ENCODE measurements at places on chromosomes 4 and X.

DNA sequence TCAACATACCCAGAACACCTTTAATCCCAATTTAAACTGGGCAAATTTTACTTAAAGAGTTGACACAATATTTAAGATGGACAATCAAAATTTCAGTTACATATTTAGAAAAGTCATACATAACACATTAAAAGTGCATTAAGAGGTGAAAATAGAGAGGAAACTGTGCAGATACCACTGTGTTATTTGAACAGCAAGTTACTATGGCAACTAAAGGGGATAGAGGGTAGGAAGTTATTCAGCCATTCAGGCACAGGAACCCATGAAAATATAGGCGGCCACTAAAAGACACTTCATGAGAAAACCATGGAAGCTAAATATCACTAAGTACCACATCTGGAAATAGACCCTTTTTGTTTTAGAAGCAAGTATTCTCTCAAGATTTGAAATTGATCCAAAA is 75.1 kb downstream of the PDGFC start:
- no peak for DNase-seq

GRCh38 chr4:180993244-180993836 is 1249.9 kb upstream of the TENM3 start:
- DNase-seq = no peak

GRCh38 chrX:53356186-53356585 is 66.3 kb downstream of the SMC1A start:
- DNase-seq = no peak

- peak; percentile 48 for DNase-seq
These were observed 58.0 kb downstream of the TAB3 start for GRCh38 chrX:30831082-30831481.

DNA sequence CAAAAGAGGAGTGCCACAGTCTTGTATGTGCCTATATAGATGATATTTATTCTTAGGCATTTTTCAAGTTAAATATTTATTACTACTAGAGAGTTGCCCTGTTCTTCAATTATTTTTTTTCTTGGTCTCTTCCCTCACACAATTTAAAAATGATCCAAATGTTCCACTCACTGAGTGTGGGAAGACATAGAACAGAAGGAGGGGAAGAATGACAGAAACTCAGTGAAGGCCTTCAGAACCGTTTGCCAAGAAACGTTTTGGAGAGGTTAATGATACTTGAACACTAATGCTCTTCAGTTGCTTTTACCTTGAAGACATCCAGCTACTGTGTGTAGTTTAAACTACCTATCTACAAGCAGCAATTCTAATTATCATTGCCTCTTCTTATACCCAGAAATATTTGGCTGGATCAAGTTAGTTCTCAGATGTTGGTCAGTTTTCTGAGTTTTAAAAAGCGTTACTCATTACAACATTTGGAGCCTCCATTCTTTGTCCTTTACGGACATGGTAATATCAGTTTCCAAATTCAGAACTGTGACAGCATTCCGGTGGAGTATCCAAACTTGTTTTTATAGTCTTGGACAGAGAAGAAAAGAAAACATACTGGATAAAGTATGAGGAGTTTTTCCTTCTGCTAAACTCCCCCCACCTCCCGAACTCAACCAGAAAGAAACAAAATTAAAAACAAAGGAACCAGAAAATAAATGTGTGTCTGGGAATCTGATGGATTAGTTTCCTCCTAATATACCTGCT is 389.7 kb downstream of the SPRY1 start:
- DNase-seq = no peak

DNA sequence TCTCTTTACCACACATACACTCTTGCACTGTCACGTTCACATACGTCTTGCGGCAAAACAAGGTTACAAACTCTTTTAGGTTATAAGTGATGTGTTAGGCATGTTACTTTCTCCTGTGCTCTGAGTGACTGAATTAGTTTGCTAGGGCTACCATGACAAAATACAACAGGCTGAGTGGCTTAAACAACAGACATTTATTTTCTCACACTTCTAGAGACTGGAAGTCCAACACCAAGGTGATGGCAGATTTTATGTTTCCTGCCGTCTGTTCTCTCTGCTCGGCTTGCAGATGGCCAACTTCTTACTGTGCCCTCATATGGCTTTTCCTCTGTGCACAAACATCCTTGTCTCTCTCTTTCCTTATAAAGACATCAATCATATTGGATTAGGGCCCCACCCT is 1224.3 kb upstream of the TENM3 start:
- no peak for DNase-seq

DNA sequence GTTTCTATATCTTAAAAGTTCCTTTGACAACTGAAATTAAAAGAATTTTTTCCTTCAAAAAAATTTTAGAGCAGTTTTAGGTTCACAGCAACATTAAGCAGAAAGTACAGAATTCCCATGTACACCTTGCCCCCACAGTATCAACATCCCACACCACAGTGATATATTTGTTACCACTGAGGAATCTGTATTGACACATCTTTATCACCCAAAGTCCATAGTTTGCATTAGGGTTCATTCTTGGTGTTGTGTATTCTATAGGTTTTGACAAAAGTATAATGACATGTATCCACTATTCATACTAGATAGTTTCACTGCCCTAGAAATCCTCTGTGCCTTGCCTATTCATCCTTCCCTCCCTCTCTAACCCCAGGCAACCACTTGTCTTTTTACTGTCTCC is 43.7 kb downstream of the FNIP2 start:
- no peak for DNase-seq

DNA sequence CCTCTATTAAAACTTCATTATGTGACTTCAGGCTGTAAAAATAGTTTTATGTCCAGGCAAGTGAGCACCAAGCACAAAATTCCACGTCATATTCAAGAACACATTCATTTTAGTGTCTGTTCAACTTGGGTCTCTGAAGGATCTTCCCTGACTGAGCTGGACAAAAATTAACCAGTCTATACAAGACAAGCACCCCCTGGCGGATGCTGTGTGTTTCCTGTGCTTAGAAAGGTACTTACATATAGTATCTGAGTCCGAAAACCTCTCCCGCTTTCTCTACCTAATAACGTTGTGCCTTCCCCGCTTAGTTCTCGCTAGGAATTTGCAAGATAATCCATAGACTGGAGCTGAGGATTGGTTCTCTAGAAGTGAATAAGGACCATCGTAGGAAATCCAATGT is 2214.5 kb upstream of the TENM3 start:
- DNase-seq = no peak

DNA sequence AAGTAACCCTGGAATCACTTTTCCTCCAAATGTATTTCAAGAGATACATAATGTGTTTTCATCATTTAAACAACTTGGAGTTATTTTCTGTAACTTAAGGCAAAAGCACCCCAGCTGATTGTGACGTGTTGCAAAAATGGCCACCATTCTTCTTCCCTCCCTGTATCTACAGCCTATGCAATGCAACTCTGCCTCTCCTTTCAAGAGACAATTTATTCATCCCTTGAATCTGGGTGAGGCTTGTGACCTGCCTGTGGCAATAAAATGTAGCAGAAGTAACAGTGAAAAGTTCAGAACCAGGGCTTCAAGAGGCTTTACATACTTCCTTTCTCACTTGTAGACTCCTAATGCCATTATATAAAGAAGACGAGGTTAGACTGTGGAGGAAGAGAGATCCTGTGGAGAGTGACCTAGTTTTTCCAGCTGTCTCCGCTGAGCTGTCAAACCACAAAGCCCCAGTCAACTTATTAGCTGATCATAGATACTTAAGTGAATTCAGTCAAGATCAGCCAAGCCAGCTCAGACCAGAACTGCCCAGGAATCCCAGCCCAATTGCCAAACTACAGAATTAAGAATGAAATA is 81.0 kb upstream of the KLF3 start:
- no peak for DNase-seq

DNA sequence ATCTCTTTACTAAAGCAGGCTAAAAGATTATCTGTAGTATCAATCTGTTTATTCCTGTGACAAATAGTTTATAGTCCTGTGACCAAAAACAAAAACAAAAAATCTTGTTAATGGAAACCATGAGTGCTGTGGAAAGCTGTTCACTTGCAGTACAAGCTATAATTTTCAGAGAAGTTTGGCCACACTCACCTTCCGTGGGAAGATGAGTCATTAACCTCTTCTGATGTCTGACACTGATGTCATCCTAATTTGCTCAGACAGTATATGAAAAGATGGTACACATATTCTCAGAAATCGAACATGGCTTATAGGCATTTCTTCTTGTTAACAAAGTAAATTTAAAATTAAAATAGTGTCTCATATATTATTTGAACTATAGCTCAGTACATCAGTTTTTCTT is 19.9 kb upstream of the ENPP6 start:
- no peak for DNase-seq

DNA sequence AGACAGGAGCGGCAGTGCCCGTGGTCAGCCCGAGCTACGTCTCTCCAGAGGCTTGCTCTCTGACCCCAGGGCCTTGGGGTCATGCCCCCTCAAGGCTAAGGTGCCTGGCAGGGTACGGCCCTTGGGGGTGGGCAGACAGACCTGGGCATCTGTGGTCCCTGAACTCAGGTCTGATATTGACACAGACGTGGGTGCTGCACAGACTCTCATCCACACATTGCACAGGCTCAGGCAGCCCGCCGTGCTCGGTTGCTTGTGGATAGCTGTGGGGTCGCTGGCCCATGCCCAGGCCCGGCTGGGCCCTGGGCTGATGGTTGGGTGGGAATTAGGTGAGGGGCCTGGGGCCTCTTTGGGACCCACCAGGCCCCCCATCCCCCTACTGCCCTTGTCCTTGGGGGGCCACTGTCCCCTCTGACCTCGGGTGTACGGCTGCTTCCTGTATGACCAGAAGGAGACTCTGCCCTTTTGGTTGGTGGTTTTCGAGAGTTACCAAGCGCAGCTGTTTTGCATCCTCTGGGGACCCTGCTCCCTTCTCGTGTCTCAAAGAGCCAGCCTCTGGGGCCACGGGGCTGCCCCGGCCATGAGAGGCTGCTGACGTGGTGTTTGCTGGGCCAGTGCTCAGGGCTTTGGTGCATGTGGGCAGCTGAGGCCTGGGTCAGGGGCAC is 10.1 kb downstream of the FGFRL1 start:
- no peak for DNase-seq

- no peak for DNase-seq
These were observed 11.9 kb downstream of the LRPAP1 start for GRCh38 chr4:3520276-3520675.

DNA sequence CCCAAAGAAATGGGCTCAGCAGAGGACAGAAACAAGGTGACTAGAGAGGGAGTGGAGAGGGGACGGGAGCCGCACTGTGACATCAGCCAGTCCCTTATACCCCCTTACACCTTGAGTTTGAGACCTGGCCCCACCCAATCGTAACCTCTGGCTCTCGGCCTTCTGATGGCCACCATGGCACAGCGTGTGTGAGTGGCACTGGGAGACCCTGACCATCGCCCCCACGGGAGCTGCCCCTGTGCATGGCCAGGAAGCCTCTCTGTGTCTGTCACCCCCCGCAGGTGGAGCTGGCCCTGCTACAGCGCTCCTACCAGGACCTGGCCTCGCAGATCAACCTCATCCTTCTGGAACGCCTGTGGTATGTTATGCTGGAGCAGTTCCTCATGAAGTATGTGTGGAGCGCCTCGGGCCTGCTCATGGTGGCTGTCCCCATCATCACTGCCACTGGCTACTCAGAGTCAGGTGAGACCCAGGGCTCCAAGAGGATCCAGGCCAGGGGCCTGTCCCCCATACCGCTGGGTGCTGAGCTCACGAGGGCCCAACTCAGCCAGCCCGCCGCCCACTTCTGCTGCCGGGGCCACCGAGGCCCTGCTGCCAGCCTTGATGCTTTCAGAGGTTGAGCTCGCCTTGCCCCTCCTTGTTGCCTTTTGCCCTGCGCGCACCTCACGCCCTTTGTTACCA is 4.4 kb downstream of the ABCD1 start:
- no peak for DNase-seq

- peak; percentile 51 for DNase-seq
These were observed 29.5 kb downstream of the MSL3 start for GRCh38 chrX:11787564-11787963.

GRCh38 chrX:118286066-118286762 is 59.7 kb upstream of the WDR44 start:
- DNase-seq = no peak

DNA sequence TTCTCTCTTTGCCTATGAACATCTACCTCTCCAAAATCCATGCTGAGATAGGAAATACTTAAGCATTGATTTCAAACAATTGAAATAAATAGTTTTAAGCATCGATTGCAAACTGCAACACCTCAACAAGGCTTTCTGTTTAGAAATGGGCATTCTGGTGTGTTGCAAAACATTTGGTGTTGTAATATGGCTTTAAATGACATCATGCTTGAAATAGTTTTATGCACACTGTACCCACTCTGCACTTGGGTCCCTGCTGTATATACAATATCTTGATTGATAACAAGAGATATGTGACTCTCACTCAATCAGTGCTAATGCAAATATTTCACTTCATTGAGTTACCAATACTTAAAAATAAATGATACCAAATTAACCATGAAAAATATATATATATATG is 964.9 kb upstream of the GRIA3 start:
- DNase-seq = no peak

- no peak for DNase-seq
These were observed 65.0 kb downstream of the ZFX start for GRCh38 chrX:24214568-24214967.

DNA sequence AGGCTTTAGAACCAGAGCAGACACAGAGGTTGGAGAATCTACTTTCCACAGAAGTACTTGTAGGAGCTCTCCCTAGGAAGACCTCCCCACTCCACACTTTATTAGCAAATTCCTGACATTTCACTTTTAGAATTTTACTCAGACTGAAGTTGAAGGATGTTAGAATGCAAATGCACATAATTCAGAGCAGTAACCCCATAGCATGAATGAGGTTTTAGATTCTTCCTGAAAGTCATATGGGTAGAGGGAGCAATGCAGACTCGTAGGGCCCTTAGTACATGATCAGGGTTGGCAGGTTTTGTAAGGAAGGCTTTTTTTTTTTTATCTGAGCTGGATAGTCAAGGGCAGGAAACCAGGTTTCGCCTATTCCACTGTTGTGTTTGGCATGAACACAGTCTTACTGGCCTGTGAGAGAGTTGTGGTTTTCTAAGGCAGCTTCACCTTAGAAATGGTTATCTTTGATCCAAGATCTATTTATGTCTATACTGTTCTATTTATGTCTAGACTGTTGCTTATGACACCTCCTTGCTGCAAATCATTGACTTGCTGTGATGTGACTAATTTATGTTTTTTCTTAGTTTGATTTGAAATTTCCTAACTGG is 48.9 kb downstream of the SPATA18 start:
- DNase-seq = no peak

- DNase-seq = peak; percentile 3
These were observed 61.9 kb downstream of the TSC22D3 start for GRCh38 chrX:107713543-107714205.

All from CD4-positive, CD25-positive, alpha-beta regulatory T cell (primary cell).